ENCODE measurements at places on chromosomes 5 and 9.
A peak's percentile ranks its signal among the peaks of the same experiment; 100 is the strongest.

DNA sequence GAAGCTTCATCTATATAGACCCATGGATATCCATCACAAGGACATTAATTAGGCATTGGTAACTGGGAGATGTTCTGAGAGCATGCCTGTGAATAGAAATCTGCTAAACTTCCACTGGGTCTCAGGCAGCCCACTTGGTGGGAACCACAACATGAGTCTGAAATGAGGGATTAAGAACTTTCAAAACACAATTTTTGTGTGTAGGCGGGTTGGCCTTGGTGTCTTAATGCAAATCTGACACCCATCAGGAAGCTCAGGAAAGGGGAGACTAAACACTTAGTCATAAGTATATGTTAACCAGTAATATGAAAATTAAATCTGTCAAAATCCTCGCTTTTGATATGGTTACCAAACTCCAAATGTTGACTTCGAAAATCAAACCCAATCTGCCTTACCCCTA, 113.2 kb downstream of the FANCC start:
- DNase-seq, result no peak

DNA sequence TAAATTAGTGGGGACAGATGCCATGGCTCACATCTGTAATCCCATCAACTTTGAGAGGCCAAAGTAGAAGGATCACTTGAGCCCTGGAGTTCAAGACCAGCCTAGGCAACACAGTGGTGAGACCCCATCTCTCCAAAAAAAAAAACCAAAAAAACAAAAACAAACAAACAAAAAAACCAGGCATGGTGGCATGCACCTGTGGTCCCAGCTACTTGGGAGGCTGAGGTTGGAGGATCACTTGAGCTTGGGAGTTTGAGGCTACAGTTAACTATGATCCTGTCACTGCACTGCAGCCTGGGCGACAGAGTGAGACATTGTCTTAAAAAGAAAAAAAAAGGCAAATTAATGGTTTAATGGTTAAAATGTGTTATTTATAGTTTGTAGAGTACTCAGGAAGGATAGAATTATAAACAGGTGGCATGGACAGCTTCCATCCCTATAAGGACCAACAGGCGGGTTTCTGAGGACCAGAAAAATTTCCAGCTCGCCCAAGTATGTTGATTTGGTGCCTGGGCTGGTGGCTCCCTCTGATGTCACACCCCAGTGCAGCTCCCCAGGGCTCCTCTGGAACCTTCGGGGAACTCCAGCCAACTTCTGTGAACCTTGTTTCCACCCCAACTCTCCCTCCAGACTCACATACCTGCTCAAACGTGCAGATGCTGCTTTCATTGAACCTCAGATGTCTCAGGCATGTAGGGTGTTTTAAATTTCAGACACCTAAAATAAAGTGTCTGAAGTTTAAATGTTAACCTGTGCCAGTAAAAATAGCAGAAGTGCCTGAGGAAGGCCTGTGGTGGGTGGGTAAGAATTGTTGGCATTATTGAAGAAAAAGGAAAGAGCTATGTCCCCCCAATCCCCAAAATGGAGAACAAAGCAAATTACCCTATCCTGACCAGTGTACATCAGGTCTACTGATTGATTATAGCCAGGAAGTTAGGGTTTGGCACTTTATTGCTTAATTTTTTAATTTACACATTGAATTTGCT, 69.0 kb downstream of the TRIO start:
- DNase-seq, result no peak

- no peak for DNase-seq
Measured at GRCh38 chr5:151167022-151167421, 9.4 kb upstream of the ANXA6 start.

GRCh38 chr5:150587856-150588595, 52.4 kb upstream of the SYNPO start:
- DNase-seq, result no peak

- no peak for DNase-seq
Measured at GRCh38 chr5:15367489-15367888, 132.5 kb upstream of the FBXL7 start.

DNA sequence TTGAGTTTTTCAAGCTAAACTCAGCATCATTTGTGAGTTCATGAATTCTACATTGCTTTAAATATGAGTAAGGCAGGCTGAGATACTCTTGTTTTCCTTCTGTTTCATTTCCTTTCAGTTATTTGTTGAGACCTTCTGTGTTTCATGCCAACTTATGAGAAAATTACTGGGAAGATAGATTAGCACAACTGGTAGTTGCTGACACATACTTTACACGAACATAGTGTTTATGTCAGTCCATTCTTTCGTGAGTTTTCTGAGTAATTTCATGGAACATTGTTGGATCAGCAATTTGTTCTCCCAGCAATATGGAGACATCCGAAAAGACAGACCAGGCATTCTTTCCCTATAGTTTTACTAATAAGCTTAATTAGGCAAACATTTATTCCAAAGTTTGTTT, 102.0 kb upstream of the SMC5 start:
- no peak for DNase-seq

DNA sequence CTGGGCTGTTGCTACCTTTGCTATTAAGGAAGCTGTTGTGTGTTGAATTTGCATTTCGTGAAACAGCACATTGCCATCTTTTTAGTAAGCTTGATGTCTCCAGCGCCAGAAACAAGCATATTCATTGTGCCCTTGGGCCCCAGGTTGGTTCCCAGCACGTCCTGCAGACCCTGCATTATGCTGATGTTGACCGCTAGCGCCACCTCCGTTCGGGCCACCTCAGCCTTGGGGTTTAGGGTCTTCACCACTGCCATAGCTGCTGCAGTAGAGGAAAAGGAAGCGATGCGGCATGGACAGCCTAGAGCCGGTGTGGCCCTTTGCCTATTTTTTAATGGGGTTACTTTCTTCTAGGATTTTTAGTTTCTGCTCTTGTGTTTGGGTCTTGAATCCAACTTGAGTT, 23.8 kb upstream of the OTULIN start:
- DNase-seq, result no peak

DNA sequence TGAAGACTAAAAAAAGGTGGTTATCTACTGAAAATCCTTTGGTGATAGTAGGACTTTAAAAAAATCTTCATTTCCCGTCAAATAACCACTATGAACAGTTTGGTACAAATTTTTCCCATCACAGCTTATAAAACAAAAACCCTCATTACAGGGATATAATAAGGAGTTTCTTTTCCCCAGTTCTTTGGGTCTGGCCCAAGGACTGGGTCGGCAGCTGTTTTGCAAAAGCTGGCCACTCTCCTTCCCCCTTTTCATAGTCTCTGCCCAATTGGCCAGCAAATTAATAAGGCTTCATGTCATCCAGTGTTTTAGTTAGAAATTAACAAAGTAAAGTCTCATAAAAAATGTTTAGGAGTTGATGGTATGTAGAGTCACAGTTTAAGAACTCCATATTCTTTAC, 47.0 kb upstream of the PDE8B start:
- no peak for DNase-seq

DNA sequence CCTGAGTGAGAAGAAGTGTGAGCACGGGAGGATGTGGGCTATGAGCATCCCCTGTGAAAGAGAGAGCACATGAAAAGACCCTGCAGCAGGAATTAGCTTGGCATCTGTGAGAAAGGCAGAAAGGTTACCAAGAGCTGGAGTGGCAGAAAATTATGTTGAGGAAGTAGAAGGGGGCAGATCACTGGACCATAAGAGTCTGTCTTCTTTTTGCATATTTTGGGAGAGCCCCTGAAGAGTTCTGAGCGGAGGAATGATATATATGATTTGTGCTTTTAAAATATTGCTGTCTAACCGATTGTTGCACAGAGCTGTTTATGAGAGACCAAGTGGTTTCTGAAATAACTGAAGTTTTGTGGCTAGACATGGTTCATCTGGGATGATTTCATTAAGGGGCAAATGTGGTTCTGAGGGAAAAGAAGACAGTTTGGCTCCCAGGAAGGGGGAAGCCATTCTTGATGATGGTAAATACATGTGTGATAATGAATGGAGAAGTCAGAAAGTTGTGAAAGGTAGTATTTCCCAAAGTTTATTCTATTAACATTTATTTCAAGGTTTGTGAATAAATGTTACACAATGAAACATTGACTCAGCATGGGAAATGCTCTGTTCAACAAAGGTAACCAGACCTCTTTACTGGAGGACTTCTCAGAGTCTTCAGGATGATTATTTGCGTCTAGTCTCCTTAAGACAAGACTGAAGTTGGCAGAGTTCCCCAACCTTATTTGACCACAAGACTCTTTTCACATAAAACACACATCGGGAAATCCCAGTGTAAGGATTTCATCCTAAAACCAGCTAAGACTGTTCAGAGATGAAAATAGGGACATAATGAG, 31.5 kb upstream of the ADRB2 start:
- DNase-seq, result no peak

- DNase-seq, result no peak
Measured at GRCh38 chr9:86181379-86182315, 77.8 kb downstream of the C9orf153 start.

DNA sequence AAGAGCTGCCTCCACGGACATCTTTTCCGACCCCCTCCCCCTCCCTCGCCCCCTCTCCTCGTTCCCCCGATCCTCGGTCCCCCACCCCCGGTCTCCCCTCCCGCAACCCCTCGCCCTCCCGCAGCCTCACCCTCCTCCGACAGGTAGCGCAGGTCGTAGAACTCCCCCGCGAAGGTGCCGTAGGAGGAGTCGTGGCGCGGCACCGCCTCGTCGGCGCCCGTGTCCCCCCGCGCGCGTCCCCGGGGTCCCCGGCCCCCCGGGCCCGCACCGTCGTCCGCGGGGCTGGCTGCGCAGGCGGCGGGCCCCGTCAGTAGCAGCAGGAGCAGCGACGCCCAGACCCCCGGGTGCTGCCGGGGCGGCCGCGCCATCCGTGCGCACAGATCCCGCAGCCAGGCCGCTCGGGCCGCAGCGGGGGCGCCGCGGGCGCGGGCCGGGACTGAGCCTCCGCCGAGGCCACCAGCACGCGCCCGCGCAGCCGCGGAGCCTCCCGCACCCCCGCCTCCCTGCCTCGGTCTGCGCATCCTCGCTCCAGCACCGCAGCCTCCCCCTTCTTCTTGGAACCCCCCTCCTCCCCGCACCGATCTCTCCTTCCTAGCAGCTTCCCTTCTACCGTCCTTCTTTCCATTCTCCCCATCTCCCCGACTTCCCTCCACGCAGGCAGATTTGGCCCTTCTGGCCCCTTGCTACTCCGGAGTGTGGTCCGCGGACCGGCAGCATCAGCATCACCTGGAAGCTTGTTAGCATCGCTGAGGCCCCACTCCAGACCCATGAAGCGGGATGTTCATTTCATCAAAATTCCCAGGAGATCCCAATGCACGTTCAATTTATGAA, at the start of gene FRRS1L:
FRRS1L (minus strand) TSS at position 479 of the 831 bp plus-strand sequence; CDS start at position 368, 111 bp downstream.
- DNase-seq, result no peak

DNA sequence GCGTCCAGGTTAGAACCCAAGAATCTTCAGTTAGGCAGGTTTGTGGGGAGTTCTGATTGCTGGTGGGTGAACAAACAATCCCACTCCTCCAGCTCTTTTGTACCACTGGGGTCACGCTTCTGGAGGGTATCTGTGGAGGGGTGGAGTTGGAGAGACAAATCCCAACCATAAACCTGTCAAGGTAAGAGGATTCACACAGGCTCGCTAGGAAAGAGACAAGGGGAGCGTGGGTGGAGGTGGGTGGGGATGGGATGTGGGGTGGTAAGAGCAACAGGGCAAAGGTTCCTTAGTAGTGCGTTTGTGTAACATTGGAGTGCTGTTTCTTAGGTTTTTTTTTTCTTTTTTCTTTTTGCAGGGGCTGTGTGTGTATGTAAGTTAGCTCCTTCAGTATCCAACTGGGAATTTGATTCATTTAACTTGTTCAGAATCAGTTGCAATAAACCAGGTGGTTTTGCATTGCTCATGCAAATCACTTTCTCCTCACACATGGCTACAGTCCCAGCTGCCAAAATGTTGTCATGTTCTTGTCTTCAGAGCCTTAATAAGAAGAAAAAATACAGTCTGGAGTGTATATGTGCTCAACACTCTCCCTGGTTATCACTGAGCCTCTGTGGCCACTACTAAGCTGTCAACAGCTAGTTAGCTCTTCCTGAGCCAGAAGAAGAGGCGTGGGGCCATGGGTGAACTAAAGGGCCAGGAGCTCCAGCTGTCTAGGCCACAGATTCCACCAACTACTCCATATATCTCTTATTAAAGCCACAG, 164.0 kb upstream of the RAD23B start:
- DNase-seq, result no peak

- DNase-seq, result no peak
Measured at GRCh38 chr5:137220523-137220927, 278.6 kb downstream of the SPOCK1 start.

- DNase-seq, result peak; percentile 24
Measured at GRCh38 chr5:135883441-135883840, 12.2 kb downstream of the IL9 start.

- no peak for DNase-seq
Measured at GRCh38 chr5:36743891-36744772, 132.4 kb upstream of the NIPBL start.

DNA sequence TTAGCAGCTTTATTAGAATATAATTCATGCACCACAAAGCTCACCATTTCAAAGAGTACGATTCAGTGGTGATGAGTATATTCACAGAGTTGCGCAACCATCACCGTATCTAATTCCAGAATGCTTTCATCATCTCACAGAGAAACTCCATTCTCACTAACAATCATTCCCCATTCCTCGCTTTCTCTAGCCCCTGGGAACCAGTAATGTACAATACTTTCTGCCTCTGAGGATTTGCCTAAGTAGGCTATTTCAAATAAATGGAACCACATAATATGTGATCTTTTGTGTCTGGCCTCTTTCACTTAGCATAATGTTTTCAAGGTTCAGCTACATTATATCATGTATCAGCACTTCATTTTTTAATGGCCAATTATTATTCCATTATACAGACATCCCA, 145.1 kb upstream of the ADAMTS16 start:
- DNase-seq, result no peak

DNA sequence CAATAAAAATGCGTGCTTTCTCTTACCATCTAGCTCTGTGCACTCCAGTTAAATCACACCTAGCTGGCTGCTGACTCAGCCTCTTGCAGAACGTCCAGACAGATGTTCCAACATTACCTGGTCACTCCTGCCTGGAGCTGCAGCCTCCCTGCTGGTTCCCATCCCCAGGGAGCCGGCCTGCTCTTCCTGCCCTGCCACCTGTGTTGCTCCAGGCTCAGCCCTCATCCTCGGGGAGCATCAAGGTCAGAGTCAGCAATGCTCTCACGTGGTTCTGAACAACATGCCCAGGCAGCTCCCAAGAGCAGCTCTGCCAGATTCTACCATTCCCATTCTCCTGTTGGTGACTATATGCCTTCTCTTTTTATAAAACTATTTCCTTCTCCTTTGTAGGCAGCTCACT, 81.3 kb downstream of the GADD45G start:
- no peak for DNase-seq

DNA sequence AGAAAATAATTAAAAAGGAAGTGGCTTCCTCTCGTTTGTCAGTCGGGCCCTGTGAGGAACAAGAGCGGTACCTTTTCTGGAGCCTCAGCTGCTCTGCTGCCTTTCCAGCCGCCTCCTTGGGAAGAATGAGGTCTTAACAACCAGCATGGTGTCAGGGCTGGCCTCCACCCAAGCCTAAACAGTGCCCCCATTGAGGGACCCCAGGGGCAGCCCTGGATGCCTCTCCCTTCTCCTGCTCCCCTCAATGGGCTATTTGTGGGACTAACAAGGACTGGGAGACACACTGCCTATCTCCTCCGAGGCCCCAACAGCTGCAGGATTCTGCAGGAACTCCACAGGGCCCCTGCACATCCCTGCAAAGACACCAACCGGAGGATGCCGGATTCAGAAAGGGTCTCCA, 155.4 kb upstream of the MAP3K1 start:
- DNase-seq, result no peak

Data from stimulated activated CD4-positive, alpha-beta T cell treated with anti-CD3 and anti-CD28 coated beads, Interleukin-15, amount 100 ng/mL, for 24 hours (primary cell).